ENCODE measurements at places on chromosomes 1 and 21.

GRCh38 chr1:30044656-30045144 is 678.7 kb downstream of the MATN1 start:
- no peak for DNase-seq

DNA sequence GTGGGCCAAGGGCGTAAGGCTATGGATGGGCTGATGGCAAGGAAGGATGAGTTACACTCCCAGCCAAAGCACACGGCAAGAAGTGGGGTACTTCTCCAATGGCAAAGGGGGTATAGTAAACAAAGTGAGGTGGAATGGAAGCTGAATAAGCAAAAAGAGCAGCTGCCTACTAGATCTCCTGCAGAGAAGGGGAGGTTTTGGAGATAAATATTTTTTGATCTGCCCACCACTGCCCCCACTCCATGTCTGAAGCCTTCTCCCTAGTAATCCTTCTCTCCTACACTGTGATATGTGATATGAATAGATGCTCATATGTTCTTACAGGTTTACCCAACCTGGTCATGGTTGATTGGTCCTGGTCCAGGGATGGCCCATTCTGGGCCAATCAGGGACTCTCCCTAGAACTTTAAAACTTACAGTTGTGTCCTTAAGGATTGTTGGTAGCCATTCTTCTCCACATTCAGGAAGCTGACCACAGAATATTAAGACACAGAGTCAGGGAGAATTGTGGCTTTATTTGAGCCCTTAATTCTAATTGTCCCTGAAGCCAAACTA is 436.8 kb downstream of the OMA1 start:
- DNase-seq, result no peak

GRCh38 chr1:117036018-117036461 is 24.1 kb upstream of the TTF2 start:
- DNase-seq, result no peak

GRCh38 chr1:41925712-41926111 is 7.0 kb upstream of the HIVEP3 start:
- no peak for DNase-seq

DNA sequence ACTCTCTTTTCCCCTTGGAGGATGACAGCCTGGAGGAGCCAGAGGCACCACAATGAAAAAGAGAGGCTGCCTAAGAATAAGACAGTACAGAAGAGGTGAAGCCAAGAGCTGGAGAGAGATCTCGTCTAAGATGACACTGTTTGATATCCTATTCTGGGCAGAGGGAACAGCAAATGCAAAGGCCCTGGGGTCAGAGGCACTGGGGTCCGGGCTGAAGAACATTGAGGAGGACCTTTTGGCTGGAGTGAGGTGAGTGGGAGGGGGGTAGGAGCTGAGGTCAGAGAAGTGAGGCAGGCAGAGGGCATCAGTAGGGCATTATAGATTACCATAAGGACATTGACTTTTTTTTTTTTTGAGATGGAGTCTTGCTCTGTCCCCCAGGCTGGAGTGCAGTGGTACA is 19.3 kb upstream of the TMEM51 start:
- no peak for DNase-seq

DNA sequence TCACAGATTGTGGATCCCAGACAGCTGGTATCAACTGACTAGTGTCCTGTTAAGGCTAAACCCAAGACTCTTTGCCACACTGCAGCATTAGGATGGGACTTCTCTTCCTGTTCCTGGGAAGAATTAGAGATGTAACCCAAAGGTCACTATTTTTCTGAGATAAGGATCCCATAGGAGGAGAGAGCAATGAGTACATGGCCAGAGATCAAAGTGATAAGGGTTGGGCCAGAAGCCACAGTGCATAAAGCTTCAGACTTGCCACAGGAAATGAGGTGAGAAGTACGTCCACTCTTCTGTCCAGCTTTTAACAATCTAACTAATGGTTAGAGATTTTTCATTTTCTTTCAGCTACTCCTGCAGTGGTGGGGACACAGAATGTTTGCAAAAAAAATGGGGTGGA is at the start of gene HSD3B1:
Gene HSD3B1 (plus strand): TSS at position 270 of the 400 bp plus-strand sequence. CDS start 267 bp downstream, outside the sequence.
- DNase-seq, result no peak

- DNase-seq, result no peak
Observed at GRCh38 chr1:93172778-93173177, 7.4 kb downstream of the TMED5 start.

DNA sequence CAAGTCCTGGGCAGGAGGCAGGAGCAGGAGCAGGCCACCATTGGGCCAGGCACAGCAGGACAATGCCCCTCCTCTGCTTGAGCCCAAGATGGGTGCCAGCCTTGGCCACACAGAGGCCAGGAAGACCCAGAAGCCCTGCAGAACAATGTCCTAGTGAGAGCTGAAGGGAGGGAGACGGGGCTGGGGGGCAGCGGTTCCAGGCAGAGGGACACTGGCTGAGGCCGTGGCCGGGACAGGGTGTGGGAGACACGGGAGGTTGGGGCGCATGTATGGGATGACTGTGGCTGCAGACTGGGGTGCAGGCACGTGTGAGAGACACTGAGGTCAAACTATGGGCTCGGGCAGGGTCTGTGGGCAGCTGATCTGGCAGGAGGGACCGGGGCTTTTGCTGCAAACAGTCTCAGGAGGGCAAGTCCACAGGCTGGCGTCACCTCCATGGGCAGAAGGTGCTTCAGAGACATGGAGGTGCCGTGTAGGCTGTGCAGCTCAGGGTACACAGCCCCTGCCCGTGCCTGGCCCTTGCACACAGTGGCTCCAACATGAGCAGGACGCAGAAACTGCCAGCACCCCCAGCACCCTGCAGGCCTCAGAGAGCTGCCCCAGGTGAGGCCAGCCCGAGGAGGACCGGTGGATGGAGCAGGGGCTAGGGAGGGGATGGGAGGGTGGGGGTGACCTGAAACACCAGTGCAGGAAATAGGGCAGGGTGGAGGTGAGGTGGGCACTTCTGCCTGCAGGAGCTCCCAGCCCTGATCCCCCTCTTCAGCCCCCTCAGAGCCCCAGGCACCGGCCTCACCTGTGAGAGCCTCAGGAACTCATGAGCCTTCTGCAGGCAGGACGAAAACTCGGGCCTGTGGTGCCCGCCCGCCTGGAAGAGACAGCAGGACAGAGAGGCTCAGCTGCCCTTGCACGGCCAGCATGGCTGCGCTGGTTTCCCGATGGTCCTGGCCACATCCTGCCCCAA is 19.5 kb downstream of the LSS start:
- DNase-seq, result no peak

- DNase-seq, result no peak
Observed at GRCh38 chr1:220451532-220451931, 76.4 kb upstream of the MARK1 start.

GRCh38 chr1:26530895-26531598 is 1.5 kb downstream of the RPS6KA1 start:
- DNase-seq, result no peak

GRCh38 chr21:40613546-40614030 is 233.4 kb downstream of the DSCAM start:
- DNase-seq, result no peak

Measured in CD4-positive, alpha-beta T cell treated with Interleukin-15 for 4 hours (primary cell).